Occipital lobe (tissue), 3 donors: ENCODE measurements at places on chromosomes 5 and 9. TPM values are rescaled to one million over a fixed set of nuclear protein-coding genes. Genes with fewer than 3 reads are reported as not detected.

MBLAC2 gene
- total RNA-seq: 18.7 TPM

HTR4 gene
- total RNA-seq: 0.16 TPM

ARHGEF39 gene
- total RNA-seq: 0.94 TPM

IRX2 gene
- total RNA-seq: not detected

CCNI2 gene
- 0.16 TPM for total RNA-seq

ADAMTSL2 gene
- 3.3 TPM for total RNA-seq

RLN2 gene
- total RNA-seq: not detected

TNFSF15 gene
- total RNA-seq: 0.16 TPM

BAAT gene
- total RNA-seq: 0.31 TPM

FGF18 gene
- total RNA-seq: 0.62 TPM

IL5 gene
- not detected for total RNA-seq

CDH6 gene
- 21.5 TPM for total RNA-seq

STKLD1 gene
- total RNA-seq: 1.6 TPM

FOXD4L5 gene
- 0.47 TPM for total RNA-seq

COL15A1 gene
- 12.5 TPM for total RNA-seq

LURAP1L gene
- 0.94 TPM for total RNA-seq

GRIA1 gene
- total RNA-seq: 229 TPM

OTULINL gene
- 32.6 TPM for total RNA-seq

BSPRY gene
- total RNA-seq: not detected

LIFR gene
- total RNA-seq: 83.4 TPM

RGS7BP gene
- total RNA-seq: 17.6 TPM

F12 gene
- 3.9 TPM for total RNA-seq

FGF1 gene
- 6.9 TPM for total RNA-seq

RNF224 gene
- not detected for total RNA-seq

GRIN3A gene
- 6.9 TPM for total RNA-seq

S1PR3 gene
- total RNA-seq: 7.6 TPM

ZNG1C gene
- total RNA-seq: 34.2 TPM

SLC25A2 gene
- not detected for total RNA-seq

RLN1 gene
- total RNA-seq: 0.62 TPM
